NCI-H526 (cell line): ENCODE measurements at places on chromosomes 1 and 21.

GRCh38 chr1:86455073-86455472 lies 13.7 kb upstream of the CLCA1 start:
- no peak for DNase-seq

DNA sequence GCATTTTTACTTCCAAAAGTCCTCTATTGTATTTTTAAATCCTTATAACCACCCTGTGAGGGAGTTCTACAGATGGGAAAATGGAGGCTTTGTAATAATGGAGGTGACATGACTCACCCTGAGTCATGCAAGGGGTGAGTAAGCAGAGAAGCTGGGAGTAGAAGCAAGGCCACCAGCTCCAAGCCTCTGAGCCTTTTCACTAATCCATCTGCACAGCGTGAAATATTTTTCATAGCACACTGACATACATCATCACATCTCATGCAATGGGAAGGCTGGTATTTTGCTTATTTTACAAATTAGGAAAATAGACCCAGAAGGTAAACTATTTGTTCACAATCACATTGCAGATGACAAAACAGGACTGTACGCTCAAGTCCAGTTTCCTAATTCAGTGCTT lies 96.9 kb downstream of the KCNH1 start:
- no peak for DNase-seq

DNA sequence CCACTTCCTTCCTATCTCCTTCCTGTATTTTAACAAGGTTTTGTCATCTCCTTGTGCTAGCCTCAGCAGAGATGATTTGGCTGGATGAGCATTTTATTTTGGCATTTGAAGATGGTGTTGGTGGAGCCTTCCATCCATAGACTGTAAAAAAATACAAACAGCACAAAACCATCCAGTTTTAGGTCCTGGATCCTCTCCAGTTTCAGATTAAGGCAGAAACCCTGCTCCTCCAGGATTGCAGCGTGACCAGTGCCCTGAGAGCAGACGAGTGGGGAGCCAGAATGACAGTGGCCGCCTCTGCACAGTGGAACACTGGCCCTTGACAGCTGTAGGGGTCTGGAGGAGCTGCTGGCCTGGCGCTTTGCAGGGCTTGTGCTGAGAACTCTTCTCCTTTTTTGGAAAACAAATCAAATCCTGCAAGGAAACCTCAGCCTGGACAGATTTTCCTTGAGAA lies 72.2 kb upstream of the GADD45A start:
- no peak for DNase-seq

DNA sequence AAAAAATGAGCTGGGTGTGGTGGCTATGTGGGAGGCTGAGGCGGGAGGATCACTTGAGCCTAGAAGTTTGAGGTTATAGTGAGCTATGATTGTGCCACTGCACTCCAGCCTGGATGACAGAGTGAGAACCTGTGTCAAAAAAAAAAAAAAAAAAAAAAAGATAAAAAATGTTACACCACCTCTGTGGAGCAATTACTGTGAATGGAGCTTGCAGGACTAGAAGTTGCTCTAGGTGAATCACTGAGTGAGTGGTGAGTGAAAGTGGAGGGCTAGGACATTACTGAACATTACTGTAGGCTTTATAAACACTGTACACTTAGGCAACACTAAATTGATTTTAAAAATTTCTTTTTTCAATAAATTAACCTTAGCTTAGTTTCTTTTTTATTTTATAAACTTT lies 21.9 kb downstream of the TLCD4 start:
- DNase-seq, result no peak

DNA sequence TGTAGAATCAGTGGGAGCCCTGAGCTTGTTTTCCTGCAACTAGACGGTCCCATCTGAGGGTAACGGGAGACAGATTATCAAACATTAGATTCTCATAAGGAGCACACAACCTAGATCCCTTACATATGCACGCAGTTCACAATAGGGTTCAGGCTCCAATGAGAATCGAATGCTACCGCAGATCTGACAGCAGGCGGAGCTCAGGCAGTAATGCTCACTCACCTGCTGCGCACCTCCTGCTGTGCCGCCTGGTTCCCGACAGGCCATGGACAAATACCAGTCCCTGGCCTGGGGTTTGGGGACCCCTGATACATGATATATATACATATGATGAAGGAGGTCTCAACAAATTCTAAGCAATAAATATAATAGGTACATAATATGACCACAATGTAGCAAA lies 19.7 kb upstream of the SMIM12 start:
- DNase-seq, result no peak

DNA sequence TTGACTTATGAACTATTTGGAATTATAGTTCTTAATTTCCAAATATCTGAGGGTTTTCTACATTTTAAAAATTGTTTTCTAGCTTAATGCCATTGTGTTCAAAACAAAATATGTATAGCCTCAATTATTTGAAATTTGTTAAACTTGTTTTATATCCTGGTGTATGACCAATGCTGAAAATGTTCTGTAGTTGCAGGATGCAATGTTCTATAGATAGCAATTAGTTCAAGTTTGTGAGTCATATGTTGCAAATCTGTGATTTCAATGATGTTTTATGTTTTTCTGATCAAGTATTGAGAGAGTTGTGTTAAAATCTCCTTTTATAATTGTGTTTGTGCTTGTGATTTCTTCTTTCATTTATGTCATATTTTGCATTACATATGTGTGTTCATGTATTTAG lies 517.5 kb downstream of the ADGRL2 start:
- DNase-seq, result no peak

- no peak for DNase-seq
Observed at GRCh38 chr1:238552271-238552670, 661.5 kb upstream of the ZP4 start.

GRCh38 chr1:116931016-116931918 lies 21.6 kb downstream of the PTGFRN start:
- no peak for DNase-seq

GRCh38 chr1:239952348-239953308 lies 139.1 kb upstream of the FMN2 start:
- peak; percentile 5 for DNase-seq

GRCh38 chr1:63648689-63649088 lies 55.5 kb downstream of the PGM1 start:
- DNase-seq, result no peak

DNA sequence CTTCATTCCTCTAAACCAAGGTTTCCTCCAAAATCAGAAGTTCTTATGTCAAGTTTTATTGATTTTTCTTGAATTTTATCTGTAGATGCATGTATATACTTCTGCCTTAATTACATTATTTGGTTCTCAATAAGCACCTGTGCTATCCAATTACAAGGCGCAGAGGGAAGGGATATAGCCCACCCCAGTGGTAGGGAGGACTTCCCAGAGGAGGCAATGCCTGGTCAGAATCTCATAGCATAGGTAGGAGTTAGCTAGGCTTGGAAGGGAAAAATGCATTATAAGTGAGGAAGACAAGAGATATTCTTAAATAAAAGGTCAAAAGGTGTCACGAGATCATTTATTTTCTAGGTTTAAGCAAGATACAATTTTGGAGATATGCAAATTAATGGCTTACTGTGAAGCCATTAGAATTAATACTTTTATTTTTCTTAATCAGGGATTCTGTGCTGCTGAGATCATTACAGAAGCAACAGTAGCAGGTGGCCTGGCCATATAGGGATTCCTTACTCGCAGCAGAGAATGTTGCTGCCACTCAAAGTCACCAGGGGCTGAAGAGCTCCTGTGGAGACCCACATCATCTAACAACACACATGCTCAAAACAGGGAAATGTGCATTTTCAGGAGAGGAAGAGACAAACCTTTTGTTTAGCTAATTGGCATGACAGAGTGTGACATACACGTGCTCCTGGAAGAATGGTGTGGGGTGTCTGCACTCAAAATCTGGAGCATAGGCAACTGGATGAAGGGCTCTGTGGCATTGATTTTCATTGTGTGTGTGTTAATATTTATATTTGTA lies 178.3 kb downstream of the ATG4C start:
- peak; percentile 21 for DNase-seq

DNA sequence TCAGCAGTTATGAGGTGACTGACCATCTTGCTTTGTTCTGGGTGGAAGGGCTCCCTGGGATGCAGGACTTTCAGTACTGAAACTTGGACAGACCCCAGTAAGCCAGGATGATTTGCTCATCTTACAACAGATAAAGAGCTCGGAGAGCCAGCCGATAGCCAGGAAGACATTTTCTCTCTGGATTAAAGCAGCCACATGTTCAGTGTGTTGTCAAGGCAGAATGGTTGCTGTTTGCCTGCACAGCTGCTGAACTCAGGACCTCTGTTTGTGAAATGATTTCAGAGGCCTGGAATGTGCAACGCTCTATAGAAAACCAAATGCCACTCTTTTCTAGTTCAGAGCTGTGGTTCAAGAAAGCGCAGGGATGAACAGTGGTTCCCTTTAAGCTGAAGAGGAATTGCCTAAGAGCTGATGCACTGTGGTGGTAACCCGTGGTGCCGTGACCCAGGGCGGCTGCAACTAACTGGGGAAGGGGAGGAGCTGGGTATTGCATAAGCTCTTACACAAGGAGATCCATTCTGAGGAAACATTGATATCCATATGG lies 40.7 kb downstream of the CASQ2 start:
- DNase-seq, result no peak

- no peak for DNase-seq
Observed at GRCh38 chr1:34839526-34840305, 19.8 kb downstream of the SMIM12 start.

DNA sequence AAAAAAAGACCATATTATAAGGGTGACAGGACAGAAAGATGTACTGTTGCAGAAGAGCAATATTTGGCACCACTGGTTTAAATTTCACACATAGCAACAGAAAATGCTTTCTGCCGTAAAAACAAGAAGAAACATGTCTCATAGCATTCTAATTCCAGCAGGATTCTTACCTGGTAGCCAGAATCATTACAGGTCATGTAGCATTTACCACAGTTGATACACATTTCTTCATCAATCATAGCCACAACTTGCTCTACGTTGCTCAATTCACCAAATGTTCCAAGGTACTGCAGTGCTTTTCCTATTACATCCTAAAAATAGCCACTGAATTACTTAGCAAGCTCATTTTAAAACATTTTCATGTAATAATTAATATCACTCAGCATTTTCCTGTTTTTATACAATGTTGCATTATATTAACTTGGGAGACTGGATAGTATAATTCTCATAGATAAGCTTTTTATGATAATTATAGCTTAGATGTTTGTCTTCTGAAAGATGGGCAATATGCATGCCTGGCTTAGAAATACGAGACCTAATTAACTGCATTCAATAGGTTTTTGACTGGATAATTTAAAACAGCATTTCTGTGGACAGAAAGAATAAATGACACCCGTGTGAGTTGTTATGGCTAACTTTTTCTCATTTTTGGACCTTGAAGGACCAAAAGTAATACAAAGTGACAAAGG lies 360.7 kb downstream of the PTBP2 start:
- no peak for DNase-seq

DNA sequence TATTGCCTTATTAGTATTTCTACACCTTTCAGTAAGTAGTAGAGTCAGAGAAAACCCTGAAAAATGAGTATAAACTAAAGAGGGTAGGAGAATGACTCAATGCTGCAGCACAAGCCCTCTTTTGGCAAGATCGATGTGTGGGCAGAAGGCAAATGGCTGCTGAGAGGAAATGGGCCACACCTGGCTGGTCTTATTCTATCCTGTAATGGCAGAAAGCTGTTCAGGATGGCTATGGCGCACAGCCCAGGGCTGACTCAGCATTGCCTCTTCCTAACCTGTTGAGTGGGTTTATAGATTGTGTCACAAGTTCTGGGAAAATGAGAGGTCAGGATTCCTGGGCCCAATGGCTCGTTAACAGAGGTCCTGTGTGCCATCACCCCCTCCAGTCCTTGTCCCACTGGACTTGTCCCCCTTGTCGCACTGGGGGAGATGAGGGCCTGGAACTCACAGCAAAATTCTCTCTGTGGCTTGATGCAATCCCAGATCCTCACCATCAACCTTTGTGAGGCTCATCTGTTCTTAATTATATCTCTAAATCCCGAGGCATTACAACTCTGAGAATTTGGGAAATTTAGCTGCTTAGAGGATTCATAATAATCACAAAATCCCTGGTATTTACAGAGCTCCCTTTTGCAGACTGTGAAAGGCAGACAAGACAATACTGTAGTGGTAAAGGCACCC lies 13.2 kb downstream of the HMGB4 start:
- DNase-seq, result no peak

DNA sequence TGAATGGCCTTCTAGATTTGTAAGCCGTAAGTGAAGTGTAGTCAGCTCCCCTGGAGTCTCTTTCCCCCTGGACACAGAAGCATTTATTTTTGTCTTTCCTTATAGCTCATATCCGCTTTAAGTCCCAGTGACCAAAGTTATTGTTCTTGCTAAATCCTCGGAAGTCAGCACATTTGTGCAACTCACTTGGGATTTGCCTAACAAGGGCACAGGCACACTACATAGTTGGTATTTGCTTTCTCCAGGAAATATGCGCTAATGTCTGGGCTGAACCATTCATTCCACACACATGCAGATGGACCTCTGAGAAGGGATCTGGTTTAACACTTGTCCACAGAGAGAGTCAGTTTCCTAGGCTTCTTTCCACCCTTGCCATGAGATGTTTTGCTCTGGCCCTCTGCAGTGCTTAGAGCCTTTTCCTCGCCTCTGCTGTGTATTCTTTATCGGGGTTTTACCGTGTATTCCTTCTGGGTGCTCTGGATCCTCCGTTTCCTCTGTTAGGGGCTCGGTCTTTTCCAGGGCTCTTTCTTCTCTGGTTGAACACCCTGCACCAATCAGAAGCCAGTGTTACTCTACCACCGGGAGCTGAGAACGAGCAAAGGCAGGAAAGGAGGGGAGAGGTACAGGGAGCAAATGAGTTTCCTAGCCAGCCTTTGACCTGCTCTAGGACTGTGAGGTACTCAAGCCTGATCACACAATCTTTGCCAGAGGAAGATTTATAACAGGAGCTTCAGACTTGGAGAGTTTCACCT lies 72.4 kb downstream of the ABCA4 start:
- no peak for DNase-seq

DNA sequence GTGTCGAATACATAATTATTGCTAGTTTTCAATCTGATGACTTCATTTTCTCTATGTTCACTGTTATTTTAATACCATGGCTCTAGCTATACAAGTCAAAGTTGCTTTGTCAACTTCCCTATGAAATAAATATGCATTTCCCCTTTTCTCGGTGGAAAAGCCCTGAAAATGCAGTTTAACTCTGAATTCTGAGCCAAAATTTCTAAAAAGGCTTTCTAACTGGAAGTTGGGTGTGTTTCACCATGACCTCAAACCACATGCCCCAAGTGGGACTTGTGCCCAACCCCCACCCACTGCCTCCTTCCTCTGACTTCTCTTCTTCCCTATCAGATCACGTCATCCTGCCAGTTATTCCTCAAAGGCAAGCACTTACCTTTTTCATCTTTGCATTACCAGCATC lies 8.9 kb downstream of the MKNK1 start:
- no peak for DNase-seq

DNA sequence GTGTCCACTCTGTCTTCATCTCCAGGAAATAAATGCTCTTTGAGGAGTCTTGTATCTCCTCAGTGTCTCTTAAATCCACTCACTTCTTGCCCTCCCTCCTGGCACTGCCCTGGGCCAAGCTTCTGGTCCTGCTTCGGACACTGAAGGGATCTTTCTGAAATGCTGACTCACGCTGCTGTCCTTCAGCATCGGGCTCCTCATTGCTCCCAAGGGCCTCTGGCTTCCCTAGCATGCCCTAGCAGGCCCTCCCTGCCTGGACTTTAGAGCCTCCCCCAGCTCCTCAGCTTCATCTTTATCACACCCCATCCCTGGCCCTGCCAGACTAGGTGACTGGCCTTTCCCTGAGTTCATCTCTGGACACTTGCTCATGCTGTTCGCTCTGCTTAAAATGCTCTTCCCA lies 96.6 kb downstream of the FOXD2 start:
- DNase-seq, result no peak
